ENCODE measurements at places on chromosomes 13 and 19.

DNA sequence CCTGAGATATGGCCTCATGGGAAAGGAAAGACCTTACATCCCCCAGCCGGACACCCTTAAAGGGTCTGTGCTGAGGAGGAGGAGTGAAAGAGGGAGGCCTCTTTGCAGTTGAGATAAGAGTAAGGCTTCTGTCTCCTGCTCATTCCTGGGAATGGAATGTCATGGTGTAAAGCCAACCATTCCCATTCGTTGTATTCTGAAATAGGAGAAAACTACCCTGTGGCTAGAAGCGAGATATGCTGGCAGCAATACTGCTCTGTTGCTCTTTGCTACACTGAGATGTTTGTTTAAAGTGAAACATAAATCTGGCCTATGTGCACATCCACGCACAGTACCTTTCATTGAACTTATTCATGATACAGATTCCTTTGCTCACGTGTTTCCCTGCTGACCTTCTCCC lies 783 bp upstream of the ZNF587B start:
- DNase-seq, result no peak

DNA sequence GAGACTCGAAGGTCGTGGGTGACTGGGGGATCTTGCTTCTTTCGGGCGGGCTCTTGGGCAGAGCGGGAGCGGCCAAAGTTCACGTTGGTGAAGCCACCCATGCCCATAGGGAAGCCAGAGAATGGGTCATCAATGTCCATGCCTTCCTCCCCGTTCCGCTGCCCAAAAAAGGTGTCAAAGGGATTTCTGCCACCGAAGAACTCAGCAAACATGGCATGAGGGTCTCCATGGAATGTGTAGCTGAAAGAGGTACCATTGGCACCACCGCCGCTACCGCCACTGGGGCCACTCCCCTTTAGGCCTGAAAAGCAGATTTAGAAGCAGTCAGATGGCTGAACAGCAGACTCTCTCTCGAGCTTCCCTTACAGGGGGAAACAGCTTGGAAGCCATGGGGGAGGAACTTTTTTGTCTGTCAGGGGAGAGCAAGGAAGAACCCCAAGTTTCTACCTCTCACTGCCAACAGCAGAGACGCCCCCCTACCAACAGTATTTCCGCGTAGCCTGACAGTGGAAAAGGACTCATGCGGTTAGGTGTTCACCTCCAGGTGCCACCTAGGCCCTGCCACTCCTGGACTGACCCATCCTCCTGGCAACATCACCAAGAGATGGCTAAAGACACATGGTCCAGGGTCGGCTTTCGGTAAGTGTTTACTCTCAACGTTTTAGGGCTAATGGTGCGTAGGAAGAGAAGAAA lies 1.3 kb downstream of the DNAJB1 start:
- DNase-seq, result peak; percentile 36

- no peak for DNase-seq
Observed at GRCh38 chr13:51697855-51698254, 106.1 kb downstream of the DHRS12 start.

DNA sequence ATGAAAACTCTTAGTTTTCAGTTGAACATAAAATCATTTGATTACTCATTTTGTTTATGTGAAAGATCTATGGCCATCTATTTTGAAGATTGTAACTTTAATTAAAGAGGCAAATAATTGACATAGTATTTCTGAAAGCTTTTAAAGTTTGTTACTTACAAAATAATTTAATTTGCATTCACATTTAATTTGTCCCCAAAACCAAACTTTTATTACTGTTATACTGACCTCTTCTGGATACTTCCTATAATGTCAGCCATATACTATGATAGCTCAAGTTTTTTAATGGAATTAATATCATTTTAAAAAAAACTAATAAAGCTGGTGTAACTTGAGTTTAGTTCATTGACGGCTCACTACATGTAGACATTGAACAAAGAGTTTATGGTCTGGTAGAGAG lies 4.9 kb upstream of the SGCG start:
- DNase-seq, result no peak

GRCh38 chr19:15280915-15281683 lies 48.9 kb upstream of the EPHX3 start:
- no peak for DNase-seq

- no peak for DNase-seq
Observed at GRCh38 chr19:20079476-20079875, 1.7 kb downstream of the ZNF90 start.

Data from activated CD4-positive, alpha-beta memory T cell treated with anti-CD3 and anti-CD28 coated beads, Interleukin-2, amount 10 ng/mL, durations not matched to agents 7 days and 5 days (primary cell).